Activated CD8-positive, alpha-beta memory T cell treated with anti-CD3 and anti-CD28 coated beads for 1 hour (primary cell): ENCODE measurements at places on chromosomes 4 and X.

DNA sequence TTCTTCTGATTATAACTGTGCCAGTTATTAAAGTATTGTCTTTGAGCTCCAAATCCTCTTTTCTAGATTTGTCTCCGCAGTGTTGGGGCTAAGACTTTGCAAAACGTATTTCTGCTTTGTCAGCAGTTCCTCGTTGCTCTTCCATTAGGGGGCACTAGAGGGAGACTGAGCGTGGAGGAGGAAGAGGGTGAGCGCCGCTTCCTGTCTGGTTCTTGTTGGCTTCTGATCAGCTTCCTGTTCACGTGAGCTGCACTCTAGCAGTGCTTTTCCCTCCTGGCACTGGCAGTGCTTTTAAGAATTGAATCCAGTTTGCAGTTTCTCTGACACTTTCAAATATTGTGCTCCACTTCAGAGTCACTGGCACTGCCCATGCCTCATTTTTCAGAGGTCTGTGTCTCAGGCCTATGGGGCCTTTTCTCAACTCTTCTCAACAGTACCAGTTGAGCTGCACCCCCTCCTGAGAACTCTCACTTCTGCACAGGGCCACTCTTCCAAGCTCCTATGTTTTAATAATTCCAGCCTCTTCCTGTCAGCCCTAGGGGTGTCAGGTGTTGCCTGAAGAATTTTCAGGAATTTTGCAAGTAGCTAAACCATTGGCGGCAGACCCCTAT lies 54.4 kb upstream of the LCORL start:
- no peak for DNase-seq

- no peak for DNase-seq
These were observed 31.4 kb upstream of the SLC25A31 start for GRCh38 chr4:127698789-127699200.

GRCh38 chr4:101104312-101105052 lies 242.8 kb downstream of the PPP3CA start:
- no peak for DNase-seq

GRCh38 chr4:144090744-144091143 lies 49.8 kb downstream of the GYPA start:
- no peak for DNase-seq

- no peak for DNase-seq
These were observed 628.3 kb upstream of the MAGEB2 start for GRCh38 chrX:29587107-29587506.

DNA sequence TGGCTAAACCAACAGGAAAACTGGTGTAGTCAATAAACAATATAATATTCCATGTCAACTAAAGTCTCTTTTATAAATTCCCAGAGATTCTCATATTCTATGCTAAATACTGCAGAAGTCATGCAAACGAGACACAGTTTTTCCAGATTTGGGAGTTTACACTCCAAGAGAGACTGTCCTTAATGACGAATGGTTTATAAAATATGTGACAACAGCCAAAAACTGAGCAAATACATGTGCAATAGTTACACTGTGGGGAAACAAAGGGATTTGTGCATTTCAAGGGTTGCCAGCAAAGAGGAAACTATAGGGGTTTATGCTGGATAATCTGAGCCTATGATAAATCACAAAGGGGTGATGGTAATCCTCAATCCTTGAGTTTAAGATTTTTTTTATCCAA lies 75.7 kb downstream of the GPC4 start:
- DNase-seq: no peak

- no peak for DNase-seq
These were observed 417.2 kb downstream of the TRAM1L1 start for GRCh38 chr4:116668190-116668589.

GRCh38 chr4:118682928-118683327 lies 2.3 kb upstream of the METTL14 start:
- DNase-seq: no peak

DNA sequence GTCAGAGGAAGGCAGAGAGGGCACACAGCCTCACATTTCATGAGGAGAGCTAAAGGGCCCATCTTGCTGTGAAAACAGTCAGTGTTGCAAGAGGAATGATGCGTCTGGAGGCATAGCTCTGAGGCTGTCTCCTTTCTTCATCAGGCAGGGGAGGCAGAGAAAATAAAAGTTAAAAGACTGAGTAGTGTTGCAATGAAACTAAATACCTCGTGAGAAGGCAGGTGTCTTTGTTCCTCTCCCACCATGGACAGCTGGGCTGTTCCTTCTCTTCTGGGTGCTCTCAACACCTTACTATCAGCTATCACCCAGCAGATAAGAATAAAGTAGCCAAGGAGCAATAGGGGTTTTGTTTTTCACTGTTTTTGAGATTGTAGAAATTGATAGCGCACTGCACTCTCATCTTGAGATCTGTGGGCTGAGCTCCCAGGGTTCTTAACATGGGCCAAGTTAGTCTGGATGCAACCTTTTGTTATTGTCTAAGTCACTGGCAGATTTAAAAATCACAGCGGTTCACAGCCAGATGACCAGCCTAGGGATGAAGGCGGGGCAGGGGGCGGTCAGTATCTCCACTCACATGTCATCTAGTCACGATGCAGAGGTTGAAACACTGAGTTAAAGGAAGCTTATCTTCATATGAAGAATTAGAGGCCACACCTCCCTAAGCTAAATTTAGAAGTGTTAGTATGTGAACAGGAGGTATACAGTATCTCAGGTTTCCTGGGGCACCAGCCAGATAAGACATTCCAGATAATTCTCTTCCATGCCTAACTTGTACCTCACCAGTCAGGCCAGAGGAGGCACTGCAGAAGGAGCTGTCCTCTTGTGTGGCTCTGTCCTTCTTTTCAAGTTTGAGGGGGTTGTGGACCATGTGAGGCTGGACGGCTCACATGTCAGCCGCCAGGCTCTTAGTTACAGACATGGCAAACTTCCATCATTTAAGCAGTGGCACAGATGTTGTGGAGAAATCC lies 36.9 kb downstream of the PARM1 start:
- DNase-seq: no peak

GRCh38 chrX:93594780-93595179 lies 78.6 kb downstream of the NAP1L3 start:
- DNase-seq: no peak

GRCh38 chr4:86587381-86588140 lies 6.6 kb upstream of the PTPN13 start:
- DNase-seq: no peak

GRCh38 chrX:54921427-54922021 lies 900 bp downstream of the TRO start:
- DNase-seq: peak; percentile 31
